ENCODE measurements at places on chromosomes 6 and 20.

GRCh38 chr20:37344506-37345338, 1.2 kb upstream of the SRC start:
- no peak for DNase-seq

- DNase-seq: no peak
These were observed 9.8 kb upstream of the FAM217A start for GRCh38 chr6:4088704-4089103.

DNA sequence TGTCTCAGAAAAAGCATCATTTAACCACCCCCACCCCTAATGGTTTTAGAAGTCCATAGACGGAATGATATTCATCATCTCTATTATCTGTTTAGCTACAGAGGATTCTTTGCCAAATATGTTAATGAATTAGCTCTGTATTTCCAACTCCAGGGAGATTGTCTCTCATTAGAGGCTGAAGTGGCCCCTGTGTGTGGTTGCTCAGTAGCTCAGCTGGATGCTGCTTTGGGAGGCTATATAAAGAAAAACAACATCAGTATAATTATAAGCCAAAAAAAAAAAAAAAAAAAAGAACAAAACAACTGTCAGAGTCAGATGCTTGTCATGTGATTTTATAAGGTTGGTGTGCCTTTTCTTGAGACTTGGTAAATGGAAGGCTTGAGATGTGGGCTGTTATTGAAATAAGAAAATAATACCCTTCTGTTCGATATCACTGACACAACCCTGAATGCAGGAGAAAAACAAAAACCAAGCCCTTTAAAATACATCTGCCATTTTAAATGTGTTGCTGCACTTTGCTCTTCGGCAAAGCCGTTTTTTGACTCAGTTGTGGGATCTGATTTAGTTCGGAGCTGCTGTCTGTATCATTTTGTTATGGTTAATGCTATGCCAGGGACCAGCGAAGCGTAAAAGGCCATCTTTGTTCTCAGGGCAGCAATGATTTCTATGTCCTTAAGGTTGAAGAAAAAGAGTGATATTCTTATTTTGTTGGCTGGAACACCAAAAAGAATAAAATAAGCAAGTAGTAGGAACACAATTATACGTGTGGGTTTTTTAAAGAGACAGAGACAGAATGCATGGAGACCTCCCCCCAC, 422.6 kb downstream of the QKI start:
- DNase-seq: no peak

DNA sequence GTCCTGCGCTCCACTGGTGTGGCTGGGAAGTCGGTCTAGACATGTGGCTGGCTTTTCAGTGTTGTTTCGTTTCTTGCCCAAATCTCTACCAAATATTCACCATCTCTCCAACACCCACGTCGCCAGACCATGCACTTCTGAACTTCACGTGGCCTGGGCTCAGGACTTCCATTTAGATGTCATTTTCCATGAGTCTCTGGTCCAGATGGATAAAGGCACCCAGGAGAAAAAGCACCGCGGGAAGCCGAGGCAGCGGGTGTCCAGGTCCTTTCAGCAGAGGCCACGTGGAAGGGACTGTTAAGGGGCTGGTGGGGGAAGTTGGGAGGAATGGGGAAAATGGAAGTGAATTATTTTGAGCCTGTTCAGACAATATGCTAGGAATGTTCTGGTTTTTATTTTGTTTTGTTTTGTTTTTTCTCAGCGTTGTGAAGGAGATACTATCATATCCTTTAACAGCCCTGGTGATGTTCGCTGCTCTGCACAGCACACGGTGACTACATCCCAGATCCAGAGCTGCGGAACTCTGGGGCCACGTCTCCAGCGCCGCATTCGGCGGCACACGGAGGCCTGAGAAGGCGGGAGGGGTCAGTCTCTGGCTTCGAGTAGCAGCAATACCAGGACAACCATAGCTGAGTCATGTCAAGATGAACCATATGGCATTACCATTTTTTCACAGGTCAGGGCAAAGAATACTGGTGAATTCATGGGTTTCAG, 230.3 kb downstream of the THBS2 start:
- no peak for DNase-seq

- DNase-seq: peak; percentile 73
These were observed at the start of gene LAMA4 for GRCh38 chr6:112253841-112254816. TSS of gene LAMA4 (minus strand) at chr6:112254567. CDS start at chr6:112254150, 417 bp downstream.

Measured in hindlimb muscle (tissue), 1 donor.